Effector CD8-positive, alpha-beta T cell (primary cell): ENCODE measurements at places on chromosomes 13 and 19.

DNA sequence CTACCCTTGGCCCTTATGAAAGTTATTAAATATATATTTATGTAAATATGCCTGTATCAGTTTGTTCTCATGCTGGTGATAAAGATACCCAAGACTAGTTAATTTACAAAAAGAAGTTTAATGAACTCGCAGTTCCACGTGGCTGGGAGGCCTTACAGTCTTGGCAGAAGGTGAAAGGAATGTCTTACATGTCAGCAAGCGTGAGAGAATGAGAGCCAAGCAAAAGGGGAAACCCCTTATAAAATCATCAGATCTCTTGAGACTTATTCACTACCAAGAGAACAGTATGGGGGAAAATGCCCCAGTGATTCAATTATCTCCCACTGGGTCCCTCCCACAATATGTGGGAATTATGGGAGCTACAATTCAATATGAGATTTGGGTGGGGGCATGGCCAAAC lies 506.0 kb upstream of the ATXN8OS start:
- DNase-seq, result no peak

- DNase-seq, result no peak
These were observed 5.0 kb upstream of the EID2 start for GRCh38 chr19:39544911-39545310.

GRCh38 chr19:38842439-38843174 lies 7.2 kb downstream of the HNRNPL start:
- peak; percentile 20 for DNase-seq

GRCh38 chr19:17211547-17212446 lies 3.4 kb upstream of the USE1 start:
- no peak for DNase-seq

DNA sequence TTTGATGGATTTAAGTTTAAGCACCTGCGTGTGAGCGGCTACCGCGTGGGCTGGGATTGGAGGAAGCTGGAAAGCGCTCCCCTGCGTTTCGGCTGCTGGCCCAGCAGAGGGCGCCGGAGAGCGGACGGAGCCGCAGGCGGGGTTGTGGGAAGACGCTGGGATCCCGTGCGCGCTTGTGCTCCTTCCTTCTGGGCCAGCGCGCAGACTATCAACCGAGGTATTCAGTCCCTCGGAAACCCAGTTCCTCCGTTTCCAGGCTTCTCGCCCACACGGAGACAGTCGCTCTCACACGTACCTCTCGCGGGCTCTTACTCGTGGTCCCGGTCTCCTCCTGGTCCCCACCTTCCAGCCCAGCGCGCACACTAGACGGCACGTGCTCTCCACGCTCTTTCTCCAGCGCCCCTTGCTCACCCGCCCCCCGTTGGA lies 28.8 kb downstream of the EPN1 start:
- peak; percentile 12 for DNase-seq

- DNase-seq, result no peak
These were observed 333.2 kb downstream of the MYO16 start for GRCh38 chr13:108962654-108963053.

DNA sequence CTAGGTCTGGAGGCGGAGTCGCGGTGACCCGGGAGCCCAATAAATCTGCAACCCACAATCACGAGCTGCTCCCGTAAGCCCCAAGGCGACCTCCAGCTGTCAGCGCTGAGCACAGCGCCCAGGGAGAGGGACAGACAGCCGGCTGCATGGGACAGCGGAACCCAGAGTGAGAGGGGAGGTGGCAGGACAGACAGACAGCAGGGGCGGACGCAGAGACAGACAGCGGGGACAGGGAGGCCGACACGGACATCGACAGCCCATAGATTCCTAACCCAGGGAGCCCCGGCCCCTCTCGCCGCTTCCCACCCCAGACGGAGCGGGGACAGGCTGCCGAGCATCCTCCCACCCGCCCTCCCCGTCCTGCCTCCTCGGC lies at the start of gene SLC5A5:
Gene SLC5A5 (plus strand): TSS at position 68 of the 373 bp plus-strand sequence. CDS start 375 bp downstream, outside the sequence.
- no peak for DNase-seq
